ENCODE measurements at places on chromosomes 3 and 15.

GRCh38 chr3:157491136-157491535 lies 12.1 kb downstream of the VEPH1 start:
- DNase-seq = no peak

DNA sequence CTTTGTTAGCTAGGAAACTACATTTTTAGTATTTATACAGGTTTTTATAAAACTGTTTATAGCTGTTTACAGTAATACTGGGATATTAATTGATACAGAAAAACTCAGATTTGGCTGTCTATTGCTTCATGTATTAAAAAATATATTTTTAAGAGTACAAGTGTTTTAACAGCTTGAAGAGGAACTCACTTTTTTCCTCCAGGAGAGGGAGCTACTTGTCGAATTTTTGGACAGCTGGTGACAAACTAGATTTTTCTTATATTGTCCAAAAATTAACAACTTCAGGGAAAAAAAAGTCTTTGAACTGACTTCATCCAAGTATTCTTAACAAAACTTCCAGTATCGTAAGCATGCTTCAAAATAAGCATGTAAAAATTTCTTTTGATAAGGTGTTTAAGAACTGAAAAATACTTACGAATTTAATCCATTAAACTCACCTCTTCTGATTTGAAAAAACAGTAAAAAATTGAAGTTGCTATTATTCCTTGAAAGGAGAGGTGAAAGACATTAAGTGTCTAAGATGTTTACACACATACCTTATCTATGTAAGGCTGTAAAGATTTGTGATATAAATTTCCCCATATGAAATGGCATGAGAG lies 4.0 kb downstream of the DIPK2A start:
- DNase-seq = no peak

- DNase-seq = no peak
Measured at GRCh38 chr3:123193448-123194101, 8.2 kb upstream of the SEC22A start.

- no peak for DNase-seq
Measured at GRCh38 chr3:167032267-167032876, 347.7 kb downstream of the ZBBX start.

DNA sequence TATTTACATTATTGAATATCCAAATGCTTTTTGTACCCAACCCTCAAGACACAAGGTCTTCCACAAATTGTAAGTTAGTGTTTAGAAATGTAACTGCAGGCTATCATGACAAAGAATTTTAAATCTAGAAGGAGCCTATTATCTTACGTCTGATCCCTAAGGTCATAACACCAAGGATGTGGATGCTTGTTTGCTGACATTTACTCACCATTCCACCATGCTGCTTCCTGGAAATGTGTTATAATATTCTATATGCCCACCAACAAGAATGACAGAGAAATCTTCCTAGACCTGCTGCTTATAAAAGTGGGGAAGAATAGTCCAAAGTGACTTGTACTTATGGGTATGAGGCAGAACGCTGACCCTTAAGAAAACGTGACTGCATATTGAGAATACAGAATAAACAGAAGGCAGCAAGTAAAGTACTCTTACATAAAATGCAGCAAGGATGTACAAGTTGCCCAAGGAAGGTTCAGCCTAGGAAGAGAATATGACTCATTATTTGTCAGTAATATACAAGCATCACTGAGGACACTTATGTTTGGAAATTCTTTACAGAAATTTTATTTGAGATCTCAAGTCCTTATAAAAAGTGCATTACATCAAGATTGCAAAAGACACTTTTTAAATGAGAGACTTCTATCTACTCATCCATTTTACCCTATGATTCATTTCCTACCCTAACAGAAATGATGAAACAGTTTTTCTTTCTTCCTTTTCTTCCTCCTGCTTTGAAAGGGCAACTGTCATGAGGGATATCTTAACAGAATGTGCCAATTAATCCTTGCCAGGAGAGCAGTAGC lies 59.6 kb downstream of the ESYT3 start:
- DNase-seq = no peak

DNA sequence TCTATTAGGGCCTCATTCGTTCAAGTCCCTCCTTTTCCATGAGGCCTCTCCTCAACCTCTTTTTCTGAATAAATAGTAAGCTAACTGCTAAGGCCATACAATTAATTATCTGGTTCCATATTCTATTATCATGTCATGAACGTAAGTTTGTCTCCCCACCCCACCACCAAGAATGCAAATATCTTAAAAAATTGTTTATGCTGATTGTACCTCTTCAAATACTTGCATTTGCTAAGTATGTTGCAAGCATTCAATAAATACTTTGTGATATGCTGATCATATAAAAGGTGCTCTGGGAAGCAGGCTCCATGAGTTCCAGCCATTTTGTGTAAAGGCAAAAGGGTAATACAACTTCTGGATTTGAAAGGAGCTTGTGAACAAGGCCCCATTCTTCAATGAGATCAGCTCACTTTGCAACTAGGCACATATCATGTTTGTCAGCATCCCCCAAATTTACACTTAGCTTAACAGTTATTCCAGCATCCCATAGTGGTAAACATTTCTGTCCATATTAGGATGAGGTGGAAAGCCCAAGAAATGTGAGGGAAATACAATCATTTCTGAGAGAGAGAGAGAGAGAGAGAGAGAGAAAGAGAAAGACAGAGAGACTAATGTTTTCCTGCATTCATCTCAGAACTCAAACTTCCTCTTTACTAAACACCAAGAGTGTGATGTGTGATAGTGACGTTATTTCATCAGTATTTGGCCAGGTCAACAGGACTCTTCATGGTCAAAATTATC lies 33.2 kb downstream of the SLC12A8 start:
- no peak for DNase-seq

GRCh38 chr15:53586799-53587198 lies 172.7 kb downstream of the WDR72 start:
- DNase-seq = no peak
